ENCODE measurements at places on chromosomes 2 and 18.

DNA sequence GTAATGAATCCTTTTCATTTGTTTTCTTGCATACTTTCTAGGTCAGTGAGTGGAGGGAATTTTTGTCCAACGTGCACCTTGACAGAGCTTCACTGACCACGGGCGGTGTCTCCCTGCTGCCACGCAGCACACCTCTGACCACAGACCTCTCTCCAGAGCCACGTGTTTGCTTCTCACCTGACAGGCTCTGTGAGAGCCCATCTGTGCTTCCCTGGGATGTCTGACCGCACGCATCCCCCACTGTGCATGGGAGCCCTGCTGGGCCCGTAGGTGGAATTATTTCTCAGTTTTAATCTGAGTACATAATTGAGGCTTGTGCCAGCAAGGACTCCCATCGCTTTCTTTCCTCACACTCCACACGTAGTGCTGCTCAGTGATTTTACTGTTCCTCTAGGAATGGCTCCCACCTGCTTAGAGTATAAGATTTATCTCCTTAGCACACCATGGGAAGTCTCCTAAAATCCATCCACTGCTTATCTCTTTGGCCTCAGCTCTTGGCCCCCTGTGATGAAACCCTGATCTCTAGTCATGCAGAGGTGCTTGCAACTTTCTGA, 482.6 kb downstream of the TSN start:
- no peak for DNase-seq

- no peak for DNase-seq
Measured at GRCh38 chr18:56727399-56727798, 76.2 kb downstream of the WDR7 start.

DNA sequence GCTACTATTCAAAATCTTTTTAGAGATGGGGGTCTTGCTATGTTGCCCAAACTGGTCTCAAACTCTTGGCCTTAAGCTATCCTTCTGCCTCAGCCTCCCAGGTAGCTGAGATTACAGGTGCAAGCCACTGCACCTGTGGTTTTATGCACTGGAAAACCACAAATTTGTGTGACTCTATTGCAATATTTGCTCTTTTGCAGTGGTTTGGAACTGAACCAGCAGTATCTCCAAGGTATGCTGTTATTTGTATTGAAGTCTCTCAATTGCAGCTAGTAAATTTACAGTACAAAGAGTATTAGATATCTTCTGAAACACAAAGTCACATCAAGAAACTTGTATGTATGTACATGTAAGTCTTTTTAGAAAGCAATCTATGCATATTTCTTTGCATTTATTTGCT, 46.2 kb downstream of the PPP4R1 start:
- DNase-seq: no peak

GRCh38 chr2:229003256-229003655, 267.8 kb downstream of the PID1 start:
- DNase-seq: no peak

- peak; percentile 37 for DNase-seq
Measured at GRCh38 chr2:17754773-17755425, 961 bp downstream of the GEN1 start.

DNA sequence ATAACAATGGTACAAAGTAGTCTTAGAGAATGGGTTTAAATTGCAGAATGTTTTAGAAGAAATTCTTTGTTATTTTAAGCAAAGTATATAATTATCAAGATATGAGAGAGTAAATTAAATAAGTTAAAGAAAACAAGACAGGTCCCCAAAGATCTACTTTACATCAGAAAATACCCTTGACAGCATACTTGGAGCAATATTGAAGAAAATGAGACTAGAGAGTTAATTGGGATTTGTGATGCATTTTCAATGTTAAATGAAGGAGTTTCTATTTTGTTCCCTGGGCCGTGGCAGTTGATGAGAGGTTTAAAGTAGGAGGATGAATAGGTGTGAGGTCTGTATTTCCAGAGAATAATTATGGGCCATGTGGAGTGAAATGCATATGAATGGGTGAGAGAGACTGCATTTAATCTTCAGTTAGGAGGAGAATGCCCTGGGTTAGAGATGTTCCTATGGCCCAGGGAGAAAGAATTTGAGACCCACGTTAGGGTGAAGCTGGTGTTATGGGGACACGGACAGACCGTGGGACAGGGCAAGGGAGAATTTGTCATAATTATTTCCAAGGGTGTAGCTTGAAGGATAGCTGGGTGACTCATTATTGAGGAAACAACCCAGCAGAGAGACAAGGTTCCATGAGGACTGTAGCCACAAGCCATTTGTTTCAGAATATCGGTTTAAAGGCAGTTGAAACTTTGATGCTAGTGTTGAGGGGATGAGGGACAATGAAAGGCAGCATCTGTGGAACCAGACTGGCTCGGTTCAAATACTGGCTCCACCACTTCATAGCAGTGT, 22.7 kb downstream of the MGAT5 start:
- no peak for DNase-seq

DNA sequence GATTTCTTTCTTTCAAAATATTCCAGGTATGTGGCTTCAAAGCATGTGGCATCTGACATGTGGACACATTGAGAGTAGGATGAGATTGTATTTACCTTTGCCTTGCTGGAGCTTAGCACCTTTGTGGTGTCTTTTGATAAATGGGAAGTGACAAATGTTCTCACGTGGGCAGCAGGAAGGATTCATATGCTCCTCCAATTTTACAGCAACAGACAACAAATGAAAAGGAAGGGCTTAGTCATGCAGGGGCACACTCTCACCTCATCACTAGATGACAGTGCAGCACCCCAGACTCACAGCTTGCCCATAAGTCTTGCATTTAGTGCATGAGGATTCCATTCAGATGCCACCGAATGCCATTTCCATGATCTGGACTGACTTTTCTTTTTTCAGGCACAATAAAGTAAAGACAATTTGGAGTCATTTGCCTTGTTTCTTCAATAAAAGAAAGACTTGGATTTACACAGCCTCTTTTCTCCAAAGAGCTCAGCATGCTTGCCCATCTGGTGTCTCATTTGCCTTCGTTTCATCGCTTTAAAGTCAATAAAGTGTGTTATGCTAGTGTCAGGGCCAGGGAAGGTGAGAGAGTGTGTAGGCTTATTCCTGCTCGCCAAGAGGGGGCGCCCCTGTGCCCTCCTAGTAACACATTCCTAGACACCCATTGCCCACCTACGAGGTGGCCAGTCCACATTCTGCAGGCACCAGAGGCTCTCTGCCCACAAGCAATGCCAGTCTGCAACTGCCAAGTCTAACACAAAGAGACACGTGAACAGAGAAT, 39.6 kb upstream of the DAPL1 start:
- peak; percentile 22 for DNase-seq

DNA sequence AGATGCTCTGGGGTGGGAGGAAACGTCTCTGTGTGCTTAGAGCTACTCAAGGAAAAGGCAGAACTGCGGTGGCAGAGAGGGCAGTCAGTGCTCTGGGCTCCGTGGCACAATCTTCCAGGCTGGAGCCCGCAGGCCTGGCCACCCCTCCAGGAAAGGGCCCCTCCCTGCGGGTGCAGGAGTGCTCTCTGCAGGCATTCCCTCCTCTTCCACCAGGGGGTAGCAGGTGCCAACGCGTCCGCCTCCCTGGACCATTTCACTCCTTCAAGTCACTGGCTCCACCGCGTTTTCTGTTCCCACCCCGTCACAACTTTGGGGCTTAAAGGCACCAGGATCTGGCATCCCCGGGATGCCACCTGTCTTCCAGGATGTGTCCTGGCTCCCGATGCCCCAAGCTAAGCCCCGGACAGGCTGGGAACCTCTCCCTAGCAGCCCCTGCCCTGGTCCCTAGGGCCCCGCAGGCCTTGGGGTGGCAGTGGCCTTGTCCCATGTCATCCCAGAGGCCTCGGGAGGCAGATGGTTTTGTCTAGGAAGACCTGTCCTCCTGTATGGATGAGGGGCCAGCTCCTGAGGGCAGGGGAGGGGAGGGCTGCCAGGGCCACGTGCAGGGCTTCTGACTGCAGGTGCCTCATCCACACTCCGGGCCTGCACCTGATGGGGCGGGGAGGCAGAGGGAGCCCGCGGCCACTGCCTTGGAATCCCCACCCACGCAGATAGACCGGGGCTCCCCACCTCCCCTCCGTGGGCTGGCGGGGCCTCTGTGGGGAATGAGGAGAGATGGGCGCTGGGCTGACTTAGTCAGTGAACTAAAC, 26.4 kb downstream of the KCNIP3 start:
- peak; percentile 15 for DNase-seq

- DNase-seq: no peak
Measured at GRCh38 chr2:209368914-209369313, 54.9 kb upstream of the MAP2 start.

GRCh38 chr2:60094450-60094929, 459.0 kb downstream of the BCL11A start:
- no peak for DNase-seq

DNA sequence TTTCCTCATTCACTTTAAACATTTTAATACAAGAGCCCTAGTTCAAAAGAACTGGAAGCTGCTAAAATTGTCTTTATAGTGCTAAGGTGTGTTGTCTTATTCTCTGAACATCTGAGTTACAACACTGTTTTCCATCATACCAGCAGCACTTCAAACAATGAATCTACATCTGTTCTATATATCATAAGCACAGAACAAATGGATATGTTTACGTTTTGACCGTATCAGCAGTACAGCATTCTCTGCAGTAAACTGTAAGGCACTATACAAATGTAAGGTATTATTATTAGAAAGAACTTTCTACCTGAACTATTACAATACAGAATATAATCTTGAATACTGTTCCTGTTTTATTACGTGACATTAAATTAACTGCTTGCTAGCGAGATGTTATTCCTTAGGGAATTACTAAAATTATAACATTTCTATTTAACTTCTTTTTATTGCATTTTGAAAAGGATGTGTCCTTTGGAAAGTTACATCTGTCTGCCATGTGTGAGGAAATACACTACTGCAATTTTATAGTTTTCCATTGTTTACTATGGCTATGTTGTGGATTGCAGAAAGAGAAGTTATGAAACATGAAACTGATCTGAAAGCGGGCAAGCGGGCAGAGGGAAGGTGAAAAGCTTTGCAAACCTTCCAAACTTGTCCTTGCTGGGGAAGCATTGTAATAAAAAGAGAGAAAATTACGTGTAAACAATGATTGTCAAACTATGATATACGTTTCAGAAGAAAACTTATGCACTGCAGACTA, 13.7 kb downstream of the NCKAP1 start:
- no peak for DNase-seq

DNA sequence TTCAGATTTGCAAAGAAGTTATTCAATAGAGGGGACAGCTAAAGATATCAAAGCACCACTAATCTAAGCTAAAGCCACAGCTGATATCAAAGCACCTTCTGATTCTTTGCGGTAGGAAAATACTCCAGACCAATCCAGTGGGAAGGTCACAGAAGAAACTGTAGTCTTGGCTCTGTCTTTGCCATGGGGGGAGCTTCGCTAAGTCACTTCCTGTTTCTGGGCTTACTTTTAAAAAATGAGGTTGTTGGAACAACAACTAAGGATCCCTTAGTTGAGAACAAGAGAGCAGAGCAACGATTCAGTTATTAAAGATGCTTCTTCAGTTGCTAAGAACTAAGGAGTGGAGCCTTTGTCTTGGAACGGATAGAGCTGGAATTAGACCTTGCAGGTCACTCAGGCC, 12.2 kb downstream of the LPIN1 start:
- peak; percentile 41 for DNase-seq

GRCh38 chr2:30883822-30884221, 76.6 kb upstream of the CAPN13 start:
- DNase-seq: no peak

GRCh38 chr2:231530099-231531011, at the start of gene NMUR1:
Gene NMUR1 (minus strand): TSS chr2:231530445. CDS start chr2:231530361, 84 bp downstream.
- DNase-seq: peak; percentile 71

DNA sequence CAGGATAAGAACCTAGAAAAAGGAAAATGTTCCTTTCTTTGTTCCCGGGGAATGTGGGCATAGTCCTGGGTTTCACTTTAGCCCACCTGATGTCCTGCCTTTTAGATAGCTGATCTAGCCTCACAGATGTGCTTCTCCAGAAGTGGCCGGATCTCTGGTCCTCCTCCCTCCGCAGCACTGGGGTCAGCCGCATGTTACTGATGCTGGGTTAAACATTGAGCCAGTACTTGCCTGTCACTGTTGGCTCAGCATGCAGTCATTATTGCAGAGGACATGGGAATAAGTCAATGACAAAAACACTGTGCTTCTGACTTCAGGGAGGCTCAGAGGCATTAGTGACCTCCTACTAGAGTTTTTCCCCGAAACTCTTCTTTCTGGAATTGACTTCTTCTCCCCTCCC, 27.6 kb downstream of the NCK2 start:
- no peak for DNase-seq

- DNase-seq: no peak
Measured at GRCh38 chr2:210919128-210919527, 362.7 kb downstream of the CPS1 start.

DNA sequence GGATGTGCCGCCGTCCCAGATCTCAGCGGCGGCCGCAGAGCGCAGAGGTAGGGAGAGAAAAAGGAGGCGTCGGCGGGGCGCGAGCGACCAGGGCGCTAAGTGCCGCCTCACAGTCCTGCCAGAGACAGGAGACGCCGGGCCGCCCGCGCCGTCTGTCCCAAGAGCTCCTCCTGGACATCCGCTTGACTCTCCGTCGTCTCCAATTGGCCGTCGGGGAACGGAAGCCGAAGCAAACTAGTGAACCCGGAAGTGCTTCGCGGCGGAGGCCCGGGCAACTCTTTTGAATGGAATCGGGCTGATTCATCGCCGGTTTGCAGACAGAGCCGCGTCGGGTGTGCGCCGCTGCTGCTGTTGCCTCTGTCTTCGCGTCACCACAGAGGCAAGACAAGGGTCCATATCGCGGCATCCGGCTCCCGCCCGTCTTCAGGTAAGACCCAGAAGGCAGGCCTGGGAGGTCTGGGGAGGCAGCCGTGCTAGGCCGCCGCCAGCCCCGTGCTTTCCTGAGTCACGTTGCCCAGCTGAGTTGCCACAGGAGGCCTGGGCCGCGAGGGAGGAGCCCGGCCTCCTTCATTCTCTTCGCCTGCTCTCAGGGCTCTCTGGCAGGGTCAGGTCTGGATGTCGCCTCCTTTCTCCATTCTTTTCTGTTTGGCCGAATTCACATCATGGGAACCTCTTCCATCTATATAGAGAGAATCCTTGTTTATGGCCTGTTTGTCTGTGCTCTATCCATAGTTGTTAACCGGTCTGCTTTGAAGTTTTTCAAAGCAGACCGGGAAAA, at the start of gene PSMD14:
Gene PSMD14, plus strand, starts transcription at position 248 of the 778 bp plus-strand sequence. CDS start 10,401 bp downstream, outside the sequence.
- peak; percentile 98 for DNase-seq

GRCh38 chr2:200609028-200609614, 23.3 kb downstream of the AOX1 start:
- no peak for DNase-seq

DNA sequence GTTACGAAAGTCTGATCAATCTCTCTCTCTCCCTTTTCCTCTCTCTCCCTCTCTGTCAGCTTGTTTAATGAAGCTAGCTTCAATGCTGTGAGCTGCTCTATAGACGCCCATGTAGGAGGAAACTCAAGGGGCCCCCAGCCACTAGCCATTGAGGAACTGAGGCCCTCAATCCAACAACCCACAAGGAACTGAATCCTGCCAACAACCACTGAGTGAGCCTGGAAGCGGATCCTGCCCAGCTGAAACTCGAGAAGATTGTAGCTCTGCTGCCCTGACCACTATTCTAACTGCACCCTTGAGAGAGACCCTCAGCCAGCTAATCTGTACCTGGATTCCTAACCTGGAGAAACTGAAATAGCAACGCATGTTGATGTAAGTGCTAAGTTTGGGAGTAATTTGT, 129.2 kb downstream of the BCL11A start:
- no peak for DNase-seq
